KG1 (cell line): ENCODE measurements at places on chromosomes 3 and 15.

- no peak for DNase-seq
Observed at GRCh38 chr15:91055548-91056331, 33.3 kb upstream of the VPS33B start.

DNA sequence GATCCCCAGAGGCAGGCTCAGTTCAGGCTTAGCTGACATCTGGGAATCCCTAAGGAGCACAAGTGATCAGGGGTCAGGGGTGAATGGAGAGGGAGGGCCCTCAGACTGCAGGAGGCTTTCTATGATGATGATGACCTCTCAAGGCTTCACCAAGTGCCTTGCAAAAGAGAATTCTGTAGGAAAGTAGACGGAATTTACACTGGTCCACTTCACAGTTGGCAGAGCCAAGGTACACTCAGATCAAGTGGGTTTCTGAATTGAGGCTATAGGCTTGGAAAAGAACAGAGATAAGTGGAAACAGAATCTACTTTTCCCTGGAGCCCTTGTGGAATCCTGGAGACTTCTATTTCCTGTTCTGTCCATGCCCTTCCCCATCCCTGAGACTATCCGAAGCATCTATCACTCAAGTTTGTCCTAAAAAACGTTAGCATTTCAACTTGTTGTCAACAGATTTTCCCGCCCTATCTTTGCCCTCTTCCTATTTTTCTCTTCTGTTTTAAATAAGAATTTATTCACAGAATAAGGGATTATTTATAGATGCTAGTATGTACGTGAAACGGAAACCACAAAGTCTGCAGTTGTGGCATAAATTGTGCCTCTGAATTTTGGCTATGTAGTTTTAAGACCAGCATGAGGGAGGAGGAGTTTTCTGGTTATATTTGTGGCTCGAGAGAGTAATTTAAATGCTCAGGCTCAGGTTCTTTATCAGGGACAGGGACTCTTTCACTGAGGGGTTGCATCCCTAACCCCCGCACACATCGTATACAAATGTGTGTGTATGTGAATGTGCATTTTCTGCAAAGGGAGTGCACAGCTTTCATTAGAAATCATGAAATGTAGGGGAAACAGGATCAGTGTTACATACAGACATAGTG is 12.8 kb downstream of the GCSAM start:
- peak; percentile 37 for DNase-seq

DNA sequence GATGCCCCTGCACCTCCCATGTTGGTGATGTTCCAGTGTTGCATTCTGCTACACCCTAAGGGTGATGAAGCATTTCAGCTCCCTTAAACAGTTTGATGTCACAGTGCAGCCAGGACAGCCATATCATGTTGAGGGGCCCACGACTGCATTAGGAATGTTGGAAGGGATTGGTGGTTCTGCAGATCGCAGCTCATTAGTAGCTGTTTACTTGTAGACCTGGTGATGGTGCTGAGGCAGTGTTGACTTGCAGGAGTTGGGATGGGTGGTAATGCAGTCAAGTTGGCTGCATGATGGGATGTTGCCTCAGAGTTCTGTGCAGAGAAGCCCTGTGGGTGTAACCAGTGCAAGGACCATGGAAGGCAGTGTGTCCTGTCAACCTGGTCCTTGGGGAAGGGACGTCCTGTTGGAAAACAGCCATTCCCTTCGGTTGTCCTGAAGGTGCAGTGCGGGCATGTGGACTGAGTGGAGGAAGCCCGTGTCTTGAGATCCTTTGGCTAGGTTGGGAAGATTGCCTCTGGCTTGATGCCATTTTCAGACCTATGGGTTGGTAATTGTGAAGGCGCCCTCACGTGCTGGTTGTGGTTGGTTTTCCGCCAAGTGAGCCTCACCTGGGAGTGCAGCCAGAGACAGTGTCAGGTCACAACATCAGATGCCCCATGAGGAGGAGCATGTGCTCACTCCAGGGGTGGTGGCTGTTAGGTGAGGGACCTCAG is 100.7 kb downstream of the SNRPN start:
- no peak for DNase-seq

GRCh38 chr3:11529281-11529680 is 114.4 kb downstream of the VGLL4 start:
- no peak for DNase-seq

DNA sequence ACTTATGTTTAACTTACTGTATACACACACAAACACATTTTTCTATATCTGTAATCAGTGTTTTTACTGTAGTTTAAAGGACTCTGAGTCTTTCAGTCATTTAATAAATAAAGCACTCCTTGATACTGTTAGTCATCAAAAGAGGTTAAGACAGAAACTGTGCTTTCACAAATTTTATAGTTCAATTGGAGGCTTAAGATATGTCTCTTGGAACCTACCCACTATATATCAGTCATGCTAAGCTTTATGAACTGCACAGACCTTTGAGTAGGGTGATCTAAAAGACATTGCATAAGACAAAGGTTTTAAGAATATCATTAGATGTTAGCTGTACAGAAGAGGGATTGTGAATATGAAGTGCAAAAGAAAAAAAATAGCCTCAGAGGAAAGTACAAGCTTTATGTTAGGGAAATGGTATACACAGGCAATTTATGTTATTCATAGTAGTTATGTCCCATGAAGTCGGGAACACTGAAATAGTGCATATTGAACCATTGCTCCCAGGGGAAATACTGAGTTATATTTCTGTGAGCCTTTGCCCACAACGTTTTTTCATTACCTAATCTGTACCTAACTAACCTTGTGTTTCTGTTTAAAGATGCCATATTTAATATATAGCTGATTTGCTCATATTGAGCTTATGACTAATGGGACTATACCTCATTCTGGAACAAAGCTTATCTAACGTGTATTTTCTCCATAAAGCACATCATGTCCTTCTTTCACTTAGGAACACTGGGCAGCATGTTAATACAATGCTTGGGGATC is 19.7 kb downstream of the CHMP2B start:
- no peak for DNase-seq

DNA sequence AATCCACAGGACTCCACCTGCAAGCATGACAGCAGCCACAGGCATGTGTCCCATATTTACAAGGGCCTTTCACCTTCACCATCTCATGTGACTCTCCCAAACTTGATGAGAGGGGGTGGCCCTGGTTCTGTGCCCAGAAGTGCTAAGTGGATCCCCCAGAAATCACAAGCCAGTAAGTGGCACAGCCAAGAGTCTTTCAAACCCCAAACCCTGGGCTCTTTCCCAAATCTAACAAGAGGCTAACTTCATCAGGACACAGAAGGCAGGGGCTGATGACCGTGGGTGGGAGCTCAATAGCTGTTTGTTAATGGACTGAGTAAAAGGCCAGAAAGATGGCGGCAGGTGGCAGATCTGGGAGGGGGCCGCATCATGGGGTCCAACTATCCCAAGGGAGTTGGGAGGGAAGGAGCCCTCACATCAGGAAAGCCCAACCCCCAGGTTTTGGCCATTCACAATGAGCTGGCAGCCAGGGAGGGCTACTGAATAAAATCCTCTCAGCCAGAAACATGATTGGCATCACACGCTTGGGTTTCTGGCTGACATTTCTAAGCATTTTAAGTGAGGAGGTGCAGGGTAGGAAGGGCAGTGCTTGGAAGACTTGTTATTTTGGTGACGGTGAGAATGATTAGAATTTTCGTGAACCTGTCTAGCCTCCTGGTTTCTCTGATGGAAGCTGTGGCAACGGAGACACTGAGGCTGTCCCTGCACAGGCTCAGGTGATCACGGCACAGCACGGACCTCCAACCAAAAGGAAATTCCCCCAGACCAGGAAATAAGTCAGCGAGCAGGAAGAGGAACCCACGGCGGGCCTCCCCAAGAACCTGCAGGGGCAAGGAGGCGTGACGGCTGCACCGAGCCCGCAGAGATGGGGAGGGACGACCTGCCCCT is 109.3 kb downstream of the OXNAD1 start:
- no peak for DNase-seq

- no peak for DNase-seq
Observed at GRCh38 chr15:39770748-39771689, 11.6 kb downstream of the FSIP1 start.

- no peak for DNase-seq
Observed at GRCh38 chr15:91967935-91968606, 114.6 kb downstream of the SLCO3A1 start.

GRCh38 chr15:51727141-51727897 is 10.1 kb downstream of the LYSMD2 start:
- no peak for DNase-seq

- no peak for DNase-seq
Observed at GRCh38 chr3:152302521-152303021, 33.8 kb downstream of the MBNL1 start.

GRCh38 chr3:136237961-136238649 is 12.0 kb upstream of the PCCB start:
- DNase-seq, result no peak

- peak; percentile 51 for DNase-seq
Observed at GRCh38 chr3:72347819-72348319, 500.4 kb downstream of the SHQ1 start.

GRCh38 chr15:51623386-51623938 is 891 bp upstream of the DMXL2 start:
- DNase-seq, result peak; percentile 44

- no peak for DNase-seq
Observed at GRCh38 chr3:124686028-124686670, 44.1 kb upstream of the UMPS start.

DNA sequence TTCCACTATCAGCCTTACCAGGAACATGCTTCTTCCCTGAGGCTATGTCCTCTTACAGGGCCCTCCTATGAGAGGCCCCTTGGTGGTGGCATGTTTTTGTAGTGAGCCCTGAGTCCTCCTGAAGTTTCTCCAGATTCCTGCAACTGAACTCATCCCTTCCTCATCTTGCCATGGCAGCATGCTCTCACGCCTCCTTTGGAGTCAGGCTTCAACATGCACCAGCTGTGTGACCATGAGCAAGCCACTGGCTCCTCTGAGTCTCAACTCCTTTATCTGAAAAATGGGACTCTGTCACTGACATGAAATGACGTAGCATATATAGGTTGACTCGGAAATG is 216.3 kb upstream of the TLE3 start:
- DNase-seq, result no peak

DNA sequence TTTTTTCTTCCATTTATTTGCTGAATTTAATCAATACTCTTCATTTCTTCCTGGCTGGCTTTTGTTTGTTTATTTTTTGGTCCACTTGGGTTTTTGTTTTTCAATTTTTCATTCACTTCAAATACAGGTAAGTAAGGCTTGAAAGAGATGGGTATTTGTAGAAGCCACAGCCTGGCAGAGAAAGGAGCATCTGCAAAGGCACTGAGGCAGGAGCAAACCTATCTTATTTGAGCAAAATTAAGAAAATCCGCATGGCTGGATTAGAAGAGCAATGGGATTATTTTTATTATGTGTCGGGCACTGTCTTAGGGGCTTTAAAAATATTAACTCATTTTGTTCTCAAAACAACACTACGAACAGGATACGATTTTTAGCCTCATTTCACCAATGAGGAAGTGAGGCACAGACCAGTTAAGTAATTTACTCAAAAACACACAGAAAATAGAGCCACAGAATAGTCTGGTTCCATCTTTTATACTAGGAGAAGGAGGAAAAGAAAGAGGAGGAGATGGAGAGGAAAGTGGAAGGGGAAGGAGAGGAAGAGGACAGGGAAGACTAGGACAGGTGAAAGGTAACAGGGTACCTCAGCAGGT is 35.1 kb upstream of the CCDC80 start:
- no peak for DNase-seq

- no peak for DNase-seq
Observed at GRCh38 chr15:53310709-53311108, 448.8 kb downstream of the WDR72 start.

GRCh38 chr3:114290911-114291901 is 2.6 kb upstream of the TIGIT start:
- peak; percentile 2 for DNase-seq

GRCh38 chr3:11757441-11757875 is 89.2 kb downstream of the TAMM41 start:
- no peak for DNase-seq

GRCh38 chr3:149545049-149545448 is 70.6 kb downstream of the TM4SF4 start:
- DNase-seq, result no peak

DNA sequence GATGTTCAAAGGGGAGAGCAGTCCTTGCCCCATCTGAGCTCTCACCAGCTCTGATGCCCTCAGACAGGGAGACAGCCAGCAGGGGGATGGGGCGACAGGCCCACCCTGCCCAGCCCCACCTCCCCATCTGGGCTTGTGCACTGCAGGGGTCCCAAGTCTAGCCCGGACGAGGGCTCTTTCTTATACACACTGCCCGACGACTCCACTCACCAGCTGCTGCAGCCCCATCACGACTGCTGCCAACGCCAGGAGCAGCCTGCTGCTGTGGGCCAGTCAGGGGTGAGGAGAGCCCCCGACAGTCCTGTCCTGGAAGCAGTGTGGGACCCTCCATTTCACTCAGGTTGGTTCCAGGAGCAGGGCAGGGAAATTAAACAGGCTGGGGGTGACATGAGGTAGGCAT is 73.9 kb downstream of the BOC start:
- DNase-seq, result no peak

- DNase-seq, result no peak
Observed at GRCh38 chr3:163548015-163548414, 1530.3 kb downstream of the SI start.

DNA sequence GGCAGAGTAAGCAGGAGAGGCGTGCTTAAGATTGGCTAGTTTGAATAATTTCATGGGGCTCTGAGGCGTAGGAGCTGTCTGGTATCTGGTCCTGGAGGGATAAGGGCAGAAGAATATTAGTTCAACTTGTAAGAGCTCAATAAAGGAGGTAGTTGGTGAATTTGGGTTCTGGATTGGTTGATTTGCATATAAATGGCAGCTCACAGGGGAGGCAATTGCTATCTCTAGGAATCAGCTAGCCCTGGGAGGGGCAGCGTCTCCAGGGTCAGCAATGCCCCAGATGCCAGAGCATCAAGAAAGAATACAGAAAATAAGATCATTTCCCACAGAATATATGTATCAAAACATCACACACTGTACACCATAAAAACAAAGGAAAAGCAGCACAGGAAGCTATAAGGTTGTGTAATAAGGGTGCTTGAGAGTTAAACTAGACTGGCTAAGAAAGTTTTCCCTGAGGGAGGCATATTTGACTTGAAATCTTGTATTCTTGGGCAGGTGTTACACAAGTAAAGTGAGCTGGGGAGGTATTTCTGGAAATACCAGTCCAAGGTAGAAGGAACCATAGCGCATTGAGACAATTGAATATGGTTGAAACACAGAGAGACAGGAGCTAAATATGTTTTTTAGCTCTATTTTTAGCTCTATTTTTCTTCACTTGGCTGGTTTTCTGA is 6.1 kb downstream of the MOBP start:
- DNase-seq, result no peak

DNA sequence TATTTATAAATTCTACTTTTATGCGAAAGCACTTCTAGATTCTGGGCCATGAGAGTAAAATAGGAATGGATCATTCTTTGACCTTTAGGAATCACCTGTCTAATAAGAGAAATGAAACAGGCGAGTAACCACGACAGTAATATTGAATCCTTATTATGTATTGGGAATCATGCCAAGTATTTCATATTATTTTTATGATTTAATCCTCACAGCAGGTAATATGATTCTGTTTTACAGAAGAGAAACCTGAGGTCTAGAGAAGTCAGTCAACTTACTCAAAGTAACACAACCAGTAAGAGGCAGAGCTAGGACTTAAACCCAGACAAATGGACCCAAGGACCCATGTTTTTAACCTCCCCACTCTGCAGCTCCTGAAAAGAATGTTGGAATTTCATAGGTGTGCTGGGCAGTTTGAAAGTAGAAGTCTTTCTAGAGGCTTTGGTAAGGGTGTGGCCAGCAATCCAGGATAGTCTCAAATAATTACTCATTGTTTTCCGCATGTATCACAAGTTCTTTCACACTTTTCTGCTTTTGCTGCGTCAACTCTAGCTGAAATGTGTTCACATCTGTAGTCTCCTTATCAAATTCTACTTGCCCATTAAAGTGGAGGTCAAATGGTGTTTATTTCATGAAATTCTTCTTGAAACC is 181.7 kb downstream of the TPRG1 start:
- no peak for DNase-seq

GRCh38 chr3:22885039-22885438 is 318.1 kb upstream of the UBE2E2 start:
- DNase-seq, result no peak
